ENCODE measurements at places on chromosomes 3 and 15.
A peak's percentile ranks its signal among the peaks of the same experiment; 100 is the strongest.

DNA sequence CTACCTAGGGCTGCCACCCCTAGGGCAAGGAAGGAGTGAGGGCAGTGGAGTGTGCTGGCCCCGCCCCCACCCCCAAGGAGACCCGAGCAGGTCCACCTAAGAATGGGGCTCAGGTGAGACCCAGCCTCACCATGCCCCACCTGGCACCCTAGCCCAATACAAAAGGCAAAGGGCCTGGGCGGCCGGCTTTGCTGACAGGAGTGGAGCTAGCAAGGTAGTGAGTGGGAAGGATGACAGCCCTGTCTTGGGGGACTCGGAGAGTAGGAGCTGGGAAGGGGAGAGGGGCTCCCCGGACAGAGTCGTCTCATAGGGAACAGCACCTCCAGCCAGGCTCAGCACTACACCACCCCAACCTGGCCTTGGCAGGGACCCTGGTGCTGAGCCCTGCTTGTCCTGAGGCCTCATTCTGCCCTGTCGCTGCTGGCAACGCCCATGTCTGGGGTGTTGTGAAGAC, 12.1 kb downstream of the C15orf39 start:
- DNase-seq = no peak

- no peak for DNase-seq
Observed at GRCh38 chr15:45644437-45644836, 9.6 kb downstream of the SQOR start.

- peak; percentile 46 for DNase-seq
Observed at GRCh38 chr3:146469150-146470017, at the start of gene PLSCR2. PLSCR2 (minus strand) TSS chr3:146469561; CDS start chr3:146459904, 9,657 bp downstream.

DNA sequence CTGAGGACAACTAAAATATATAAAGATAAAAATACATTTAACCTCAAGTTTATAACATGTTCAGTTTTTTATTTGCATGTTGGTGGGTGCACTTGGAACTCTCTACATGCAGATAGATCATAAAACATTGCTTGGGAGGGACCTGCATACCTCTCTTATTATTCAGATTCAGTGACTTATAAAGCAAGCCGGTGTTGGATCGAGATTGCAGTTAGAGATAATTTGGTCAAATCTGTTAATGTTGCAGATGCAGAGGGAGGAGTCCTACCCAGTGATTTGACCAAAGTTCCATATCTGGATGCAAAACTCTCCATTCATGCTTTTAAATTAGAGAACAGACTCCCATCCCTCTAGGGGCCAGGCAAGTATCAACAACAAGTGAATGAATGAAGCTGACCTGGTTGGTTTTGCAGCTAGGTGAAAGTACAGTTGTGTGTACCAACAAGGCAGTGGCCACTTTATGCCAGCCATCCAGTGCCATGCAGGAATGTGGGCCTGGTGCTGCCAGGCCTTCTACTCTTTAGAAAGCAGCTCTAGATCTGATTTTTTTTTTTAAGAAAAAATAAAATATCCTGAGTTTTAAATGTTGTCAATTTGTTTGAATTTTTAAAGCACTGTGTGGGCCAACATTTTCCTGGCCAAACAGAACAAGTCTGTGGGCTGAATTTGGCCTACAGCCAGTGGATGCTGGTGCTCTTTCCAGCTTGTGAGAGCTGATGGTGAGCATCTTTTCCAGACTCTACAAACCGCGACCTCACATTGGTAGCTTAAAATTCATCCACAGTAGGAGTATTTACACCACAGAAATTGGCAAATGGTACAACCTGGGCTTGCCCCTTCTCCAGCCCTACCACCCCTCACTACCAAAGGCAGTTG, 12.3 kb downstream of the CDIN1 start:
- DNase-seq = no peak

GRCh38 chr15:71683411-71684274, 126.7 kb upstream of the NR2E3 start:
- DNase-seq = no peak

DNA sequence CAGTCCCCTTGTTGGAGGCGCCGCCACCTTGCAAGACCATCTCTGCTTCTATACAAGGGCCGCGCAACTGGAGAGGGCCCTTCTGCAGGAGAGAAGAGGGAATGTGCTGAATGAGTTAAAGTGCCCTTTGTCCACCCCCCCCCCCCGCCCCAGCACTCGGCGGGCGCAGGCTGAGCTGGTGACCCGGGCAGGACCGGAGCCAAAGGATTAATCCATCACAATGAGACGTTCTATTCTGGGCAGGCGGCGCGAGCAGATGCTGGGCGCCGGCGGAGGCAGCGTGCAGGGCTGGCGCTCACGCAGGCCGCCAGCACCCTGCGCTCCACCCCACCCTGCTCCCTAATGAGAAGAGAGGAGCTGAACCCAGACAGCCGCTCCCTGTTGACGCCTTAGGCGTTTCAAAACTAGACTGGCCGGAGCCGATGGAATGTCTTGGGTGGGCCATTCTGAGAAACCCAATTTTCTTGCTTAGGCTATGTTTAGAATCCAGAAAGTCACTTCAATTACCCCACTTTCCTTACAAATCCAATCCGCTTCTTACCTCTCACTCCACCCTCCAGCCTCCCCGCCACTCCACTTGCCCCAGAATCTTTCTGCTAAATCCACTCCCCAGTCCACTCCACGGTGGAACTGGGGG, 32.9 kb downstream of the GJD2 start:
- peak; percentile 73 for DNase-seq

GRCh38 chr15:40277471-40277870, 5.4 kb downstream of the ANKRD63 start:
- DNase-seq = no peak

DNA sequence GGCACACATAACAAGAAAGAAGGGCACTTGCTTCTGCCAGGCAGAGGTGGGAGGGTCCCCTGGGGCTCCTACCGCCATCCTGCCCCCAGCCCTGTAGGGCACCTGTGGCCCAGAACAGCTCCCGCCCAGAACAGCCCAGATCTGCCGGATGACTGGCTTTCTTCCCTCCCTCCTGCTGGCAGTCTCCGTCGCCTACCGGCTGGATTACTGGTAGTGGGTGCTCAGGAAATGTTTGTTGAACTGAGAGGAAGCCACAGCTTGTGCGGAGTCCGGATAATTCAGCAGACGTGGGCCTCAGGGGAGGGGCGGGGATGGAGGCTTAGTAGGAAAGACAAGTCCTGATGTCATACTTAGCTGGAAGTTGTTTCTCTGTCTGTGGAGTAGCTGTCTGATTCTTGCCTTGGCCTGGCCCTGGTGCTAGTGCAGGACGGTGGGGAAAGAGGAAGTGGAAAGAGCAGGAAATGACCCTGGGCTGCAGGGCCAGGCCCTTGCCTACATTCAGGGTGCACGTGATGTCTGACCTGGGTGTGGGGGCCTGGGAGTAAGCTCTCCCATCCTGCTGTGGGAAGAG, 6.7 kb downstream of the CCDC9B start:
- DNase-seq = peak; percentile 78

- DNase-seq = no peak
Observed at GRCh38 chr3:188649521-188649920, 495.6 kb downstream of the LPP start.

DNA sequence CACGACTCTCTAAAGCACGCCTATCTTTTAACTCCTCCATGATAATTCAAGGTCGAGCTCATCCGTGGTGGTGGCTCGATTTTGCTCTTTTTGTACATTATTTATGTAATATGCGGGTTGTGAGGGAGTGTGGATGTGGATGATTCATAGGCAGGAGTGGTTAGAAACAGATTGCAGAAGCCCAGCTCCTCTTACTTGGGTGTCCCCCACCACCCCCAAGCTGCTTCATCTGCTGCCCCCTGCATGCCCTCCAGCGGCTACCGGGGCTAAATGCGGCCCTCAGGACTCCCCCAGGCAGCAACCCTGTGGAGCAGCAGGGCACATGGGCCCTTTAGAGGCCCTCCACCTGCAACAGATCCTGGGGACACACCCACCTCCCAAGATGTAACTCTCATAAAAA, 111.5 kb upstream of the SELENOK start:
- DNase-seq = no peak

GRCh38 chr3:60953351-60953750, 297.9 kb downstream of the FHIT start:
- no peak for DNase-seq

GRCh38 chr3:158094235-158095110, 11.7 kb downstream of the SHOX2 start:
- DNase-seq = no peak

- no peak for DNase-seq
Observed at GRCh38 chr15:51799282-51800252, 29.9 kb upstream of the TMOD3 start.

GRCh38 chr15:101499863-101500713, 10.6 kb upstream of the PCSK6 start:
- DNase-seq = peak; percentile 77

- no peak for DNase-seq
Observed at GRCh38 chr15:47705281-47705997, 11.9 kb upstream of the SEMA6D start.

GRCh38 chr3:49511639-49512038, 41.6 kb downstream of the DAG1 start:
- no peak for DNase-seq

- no peak for DNase-seq
Observed at GRCh38 chr3:2526926-2527325, 428.3 kb downstream of the CNTN4 start.

- DNase-seq = no peak
Observed at GRCh38 chr3:130850843-130851242, 43.0 kb upstream of the ATP2C1 start.

GRCh38 chr3:13236557-13237173, 163.4 kb upstream of the IQSEC1 start:
- DNase-seq = no peak

- peak; percentile 79 for DNase-seq
Observed at GRCh38 chr15:60396958-60397771, 621 bp downstream of the ANXA2 start.

DNA sequence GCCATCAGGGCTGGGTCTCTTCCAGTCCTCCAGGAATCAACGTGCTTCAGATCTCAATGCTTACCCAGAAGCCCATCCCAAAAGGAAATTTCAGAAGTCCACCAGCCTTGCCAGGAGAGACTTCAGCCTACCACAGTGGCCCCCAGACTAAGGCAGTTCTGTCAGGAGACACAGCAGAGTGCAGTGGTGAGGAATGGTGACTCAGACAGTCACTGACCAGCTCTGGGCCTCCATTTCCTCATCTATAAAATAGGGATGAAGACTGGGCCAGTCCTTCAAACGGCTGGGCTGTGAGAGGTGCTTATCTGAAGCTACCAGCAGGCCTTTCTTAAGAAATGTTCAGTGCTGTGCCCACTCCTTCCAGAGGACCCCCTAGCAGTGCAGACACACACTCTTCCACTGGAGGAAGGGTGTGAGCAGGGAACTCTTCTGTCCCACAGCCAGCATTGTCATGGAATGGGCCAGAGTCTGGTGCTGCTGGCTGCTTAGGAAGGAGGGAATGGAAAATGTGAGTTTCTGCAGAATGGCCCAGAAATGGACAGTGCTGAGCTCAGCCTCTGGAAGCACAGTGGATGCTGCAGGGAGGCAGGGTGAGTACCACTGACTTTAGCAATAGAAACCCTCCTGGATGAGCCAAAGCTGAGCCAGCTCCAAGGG, 41.6 kb upstream of the DUSP7 start:
- DNase-seq = no peak

- DNase-seq = no peak
Observed at GRCh38 chr15:81043281-81043934, 42.7 kb downstream of the TLNRD1 start.

DNA sequence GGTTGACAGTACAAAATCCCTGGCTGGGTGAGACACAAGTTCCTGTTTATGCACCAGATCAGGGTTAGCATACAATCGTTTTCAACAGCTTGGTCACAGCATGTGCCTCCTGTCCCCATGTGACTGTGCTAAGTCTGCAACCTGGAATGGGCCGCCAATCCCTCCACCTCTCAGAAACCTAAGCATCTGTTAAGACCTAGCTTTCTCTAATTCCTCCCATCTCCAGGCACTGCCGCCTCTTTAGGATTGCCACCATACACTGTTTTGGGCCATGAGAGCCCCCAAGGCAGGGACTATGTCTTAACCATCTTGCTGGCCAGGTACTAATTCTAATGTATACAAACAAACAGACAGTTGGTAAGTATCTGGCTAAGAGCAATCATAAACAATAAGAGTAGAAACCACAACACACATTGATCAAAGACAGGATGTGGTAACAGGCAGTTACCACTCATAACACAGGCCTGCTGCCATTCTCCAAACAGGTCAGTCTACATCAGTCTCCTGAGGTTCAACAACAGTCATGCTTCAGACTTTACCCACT, 25.6 kb downstream of the SEC22C start:
- DNase-seq = no peak

- DNase-seq = no peak
Observed at GRCh38 chr3:58693940-58694850, 27.6 kb upstream of the FAM3D start.

GRCh38 chr3:30112902-30113484, 493.4 kb upstream of the TGFBR2 start:
- DNase-seq = no peak

GRCh38 chr3:23198801-23199200, 4.3 kb upstream of the UBE2E2 start:
- no peak for DNase-seq

- no peak for DNase-seq
Observed at GRCh38 chr3:180913581-180914404, 1.3 kb downstream of the FXR1 start.

DNA sequence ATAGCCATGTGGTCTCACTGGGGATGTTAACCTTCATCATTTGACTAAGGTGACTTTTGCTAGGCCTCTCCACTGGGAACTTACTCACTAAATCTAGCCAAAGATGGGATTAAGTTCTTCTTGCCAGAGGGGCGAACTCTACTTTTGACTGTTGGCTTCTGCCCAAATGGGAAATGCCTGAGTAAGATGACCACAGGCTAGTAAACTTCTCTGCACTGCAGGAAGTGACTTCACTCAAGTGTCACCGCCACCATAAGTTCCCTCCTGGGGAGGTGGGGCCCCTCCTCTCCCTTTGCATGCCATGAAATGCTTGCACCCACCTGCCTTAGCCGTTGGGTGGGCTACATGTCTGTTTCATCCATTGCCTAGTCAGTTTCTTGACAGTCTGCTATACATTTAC, 388.3 kb downstream of the FEZF2 start:
- DNase-seq = no peak

- no peak for DNase-seq
Observed at GRCh38 chr15:40006646-40007045, 32.3 kb downstream of the SRP14 start.

DNA sequence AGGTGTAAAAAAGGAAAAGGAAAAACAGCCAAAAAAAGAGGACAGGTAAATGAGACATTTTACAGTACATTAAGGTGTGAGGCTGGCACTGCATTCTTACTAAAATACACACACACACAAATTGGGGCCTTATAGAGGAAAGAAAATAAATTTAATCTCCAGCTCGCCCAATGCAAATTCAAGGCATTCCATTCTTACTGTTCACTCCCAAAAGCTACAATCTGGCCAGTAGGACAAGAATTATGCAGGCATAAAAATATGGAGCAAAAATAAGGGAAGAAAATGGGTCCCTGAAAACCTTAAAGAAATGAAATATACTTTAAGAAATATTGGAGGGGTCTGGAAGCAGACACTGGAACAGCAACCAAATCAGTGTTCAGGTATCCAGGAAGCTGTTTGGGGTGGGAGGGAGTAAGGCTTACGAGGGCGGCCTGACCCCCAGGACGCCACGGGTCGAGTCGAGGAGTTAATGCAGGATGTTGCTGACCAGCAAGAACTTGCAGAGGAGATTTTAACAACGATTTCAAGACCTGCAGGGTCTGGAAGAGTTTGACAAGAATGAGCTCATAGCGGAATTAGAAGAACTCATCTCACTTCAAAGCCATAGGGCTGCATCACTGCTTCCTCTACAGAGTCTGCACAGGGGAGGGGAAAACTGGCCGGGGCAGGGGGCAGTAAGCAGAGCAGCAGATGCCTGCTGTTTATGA, 245.5 kb downstream of the TBL1XR1 start:
- no peak for DNase-seq

Measured in left ventricle myocardium inferior (tissue), 1 donor.